ENCODE measurements at places on chromosomes 16 and 17.

GRCh38 chr16:57007050-57007449 is 17.7 kb downstream of the NLRC5 start:
- DNase-seq: no peak

GRCh38 chr16:2979669-2980226 is 498 bp downstream of the PKMYT1 start:
- no peak for DNase-seq

DNA sequence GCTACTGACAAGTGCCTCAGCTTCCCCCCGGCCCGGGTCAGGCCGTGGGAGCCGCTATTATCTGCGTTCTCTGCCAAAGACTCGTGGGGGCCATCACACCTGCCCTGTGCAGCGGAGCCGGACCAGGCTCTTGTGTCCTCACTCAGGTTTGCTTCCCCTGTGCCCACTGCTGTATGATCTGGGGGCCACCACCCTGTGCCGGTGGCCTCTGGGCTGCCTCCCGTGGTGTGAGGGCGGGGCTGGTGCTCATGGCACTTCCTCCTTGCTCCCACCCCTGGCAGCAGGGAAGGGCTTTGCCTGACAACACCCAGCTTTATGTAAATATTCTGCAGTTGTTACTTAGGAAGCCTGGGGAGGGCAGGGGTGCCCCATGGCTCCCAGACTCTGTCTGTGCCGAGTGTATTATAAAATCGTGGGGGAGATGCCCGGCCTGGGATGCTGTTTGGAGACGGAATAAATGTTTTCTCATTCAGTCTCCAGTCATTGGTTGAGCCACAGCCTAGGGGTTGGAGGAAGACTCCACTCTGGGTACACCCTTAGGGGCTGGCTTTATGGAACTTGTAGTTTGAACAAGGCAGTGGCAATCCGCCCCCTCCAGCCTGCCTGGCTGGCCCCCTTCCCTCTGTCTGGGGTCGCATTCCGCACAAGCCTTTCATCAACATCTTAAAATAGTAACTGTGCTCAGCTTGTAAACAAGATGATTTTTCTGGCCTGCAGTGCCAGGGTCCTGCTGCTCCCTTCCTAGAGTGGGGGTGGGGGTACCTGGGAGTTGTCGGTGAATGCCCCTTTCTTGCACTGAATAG is 4.1 kb downstream of the SYNGR2 start:
- DNase-seq: no peak

- no peak for DNase-seq
Observed at GRCh38 chr16:75502916-75503605, 7.8 kb upstream of the CHST6 start.

- no peak for DNase-seq
Observed at GRCh38 chr17:30389756-30390300, 11.1 kb downstream of the CPD start.

GRCh38 chr17:1126250-1126797 is 53.5 kb downstream of the ABR start:
- no peak for DNase-seq

GRCh38 chr17:69651921-69652320 is 237.4 kb downstream of the MAP2K6 start:
- DNase-seq: no peak

DNA sequence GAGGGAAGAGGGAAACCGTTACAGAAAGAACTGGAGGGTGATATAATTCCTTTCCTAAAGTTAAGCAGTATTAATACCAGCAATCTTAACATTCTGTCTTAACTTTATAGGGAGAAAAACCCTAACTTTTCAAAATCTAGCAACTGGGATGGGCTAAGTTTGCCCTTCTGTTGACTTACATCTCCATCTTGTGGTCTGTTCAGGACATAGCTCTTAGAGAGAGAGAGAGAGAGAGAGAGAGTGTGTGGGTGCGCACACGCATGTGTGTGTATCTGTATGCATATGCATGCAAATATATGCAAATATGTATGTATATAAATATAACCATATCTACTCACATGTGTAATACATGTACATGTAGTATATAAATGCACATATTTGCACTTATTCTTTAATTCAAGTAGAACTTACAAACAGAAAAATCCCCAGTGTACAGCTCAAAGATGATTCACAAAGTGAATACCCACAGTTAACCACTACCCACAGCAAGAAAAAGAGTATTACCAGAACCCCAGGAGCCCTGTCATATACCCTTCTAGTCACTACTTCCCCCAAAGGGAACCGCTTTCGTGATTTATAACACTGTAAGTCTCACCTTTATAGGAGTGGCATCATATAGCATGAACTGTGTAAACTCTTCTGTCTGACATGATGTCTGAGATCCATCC is 46.5 kb downstream of the STX8 start:
- no peak for DNase-seq

DNA sequence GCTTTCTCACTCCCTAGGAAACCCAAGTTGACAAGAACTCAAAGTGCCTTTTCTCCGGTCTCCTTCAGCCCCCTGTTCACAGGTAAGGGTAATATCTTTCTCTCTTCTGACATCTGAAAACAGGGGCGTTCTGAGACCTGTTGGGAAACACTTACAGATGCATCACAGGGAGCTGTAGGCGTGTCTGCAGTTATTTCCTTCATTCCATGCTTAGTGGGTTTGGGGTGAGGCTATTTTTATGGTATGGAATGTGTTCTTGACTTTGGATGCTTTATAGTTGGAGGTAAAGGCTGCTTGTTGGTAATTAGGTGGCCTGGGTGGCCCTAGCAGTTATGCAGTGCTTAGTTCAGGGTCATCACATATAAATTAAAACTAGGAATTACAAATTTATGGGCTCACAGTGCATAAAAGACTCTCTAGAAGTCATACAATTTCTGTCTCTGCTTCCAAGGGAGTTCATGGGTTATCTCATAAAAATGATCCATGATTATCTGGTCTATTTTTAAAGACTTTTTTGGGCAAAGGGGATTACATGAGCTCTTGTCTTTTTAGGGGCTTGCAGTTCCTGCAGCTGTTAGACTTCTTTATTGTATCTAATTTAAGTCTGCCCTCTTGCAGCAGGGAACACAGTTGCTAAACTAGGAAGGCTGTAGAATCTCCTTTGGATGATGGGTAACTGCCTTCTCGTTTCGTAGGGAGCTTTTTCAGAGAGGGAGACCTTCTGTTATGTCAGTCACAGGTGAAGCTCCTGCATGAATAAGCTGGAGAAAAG is 10.2 kb downstream of the SOCS7 start:
- DNase-seq: no peak

DNA sequence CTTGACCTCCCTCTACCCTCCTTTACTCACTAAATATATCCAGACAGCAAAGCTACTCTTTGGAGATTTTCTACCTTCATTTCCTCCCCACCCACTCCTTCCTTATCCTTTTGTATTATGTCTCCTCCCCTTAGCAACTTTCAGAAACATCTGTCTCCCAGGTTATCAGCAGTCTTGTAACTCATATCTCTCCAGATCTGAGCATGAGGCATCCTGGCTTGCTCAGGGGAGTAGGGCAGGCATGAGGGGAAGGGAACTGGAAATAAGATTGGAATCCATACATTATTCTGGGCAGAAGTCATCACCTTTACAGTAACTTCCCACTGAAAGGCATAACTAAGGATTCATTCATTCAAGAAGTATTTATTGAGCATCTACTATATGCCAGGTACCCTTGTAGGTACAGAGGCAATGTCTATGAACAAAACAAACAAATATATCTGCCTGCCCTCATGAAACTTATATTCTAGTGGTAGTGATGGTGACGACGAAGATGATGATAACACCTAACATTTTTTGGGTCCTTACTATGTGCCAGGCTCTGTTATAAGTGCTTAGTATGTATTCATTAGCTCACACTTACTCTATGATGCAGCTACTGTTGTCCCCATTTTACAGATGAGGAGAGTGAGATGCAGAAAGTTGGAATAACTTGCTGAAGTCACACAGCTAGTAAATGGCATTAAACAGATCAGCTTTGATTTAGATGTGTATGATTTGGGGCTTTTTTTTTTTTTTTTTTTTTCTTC is 123.9 kb upstream of the CACNG3 start:
- no peak for DNase-seq

- DNase-seq: no peak
Observed at GRCh38 chr17:65583921-65584603, 22.6 kb upstream of the AXIN2 start.

- no peak for DNase-seq
Observed at GRCh38 chr17:17075125-17075781, 33.0 kb downstream of the MPRIP start.

DNA sequence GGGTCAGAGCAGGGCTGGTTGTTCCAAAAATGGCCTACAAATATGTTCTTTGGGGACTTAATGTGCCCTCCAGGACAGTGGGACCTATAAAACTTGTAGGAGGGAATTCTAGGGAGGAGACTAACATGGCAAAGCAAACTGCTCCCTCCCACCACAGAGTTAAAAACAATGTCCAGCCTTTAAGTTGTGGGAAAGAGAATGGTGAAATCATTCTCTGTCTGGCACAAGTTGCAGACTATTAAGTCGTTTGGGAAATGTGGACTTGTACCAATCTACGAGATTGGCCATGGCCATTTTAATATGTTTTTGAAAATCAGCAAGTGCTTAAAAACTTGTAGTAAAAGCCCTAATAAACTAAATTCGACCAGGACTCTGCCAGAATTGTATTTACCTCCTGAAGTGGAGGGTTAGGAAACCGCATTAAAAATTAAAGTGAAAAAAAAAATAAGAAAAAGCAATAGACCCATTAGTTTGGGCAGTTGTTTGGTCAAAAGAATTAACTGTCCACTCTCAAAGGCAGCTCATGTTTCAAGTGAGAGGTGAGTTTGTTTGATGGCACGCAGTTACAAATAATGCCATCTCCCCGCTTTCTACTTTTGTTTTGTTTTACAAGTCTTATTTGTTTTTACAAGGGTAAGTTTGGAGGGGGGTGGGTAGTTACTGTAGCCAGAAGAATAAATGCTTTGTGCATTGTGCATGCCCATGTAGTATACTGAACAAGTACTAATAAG is 32.4 kb downstream of the ANKFN1 start:
- no peak for DNase-seq

DNA sequence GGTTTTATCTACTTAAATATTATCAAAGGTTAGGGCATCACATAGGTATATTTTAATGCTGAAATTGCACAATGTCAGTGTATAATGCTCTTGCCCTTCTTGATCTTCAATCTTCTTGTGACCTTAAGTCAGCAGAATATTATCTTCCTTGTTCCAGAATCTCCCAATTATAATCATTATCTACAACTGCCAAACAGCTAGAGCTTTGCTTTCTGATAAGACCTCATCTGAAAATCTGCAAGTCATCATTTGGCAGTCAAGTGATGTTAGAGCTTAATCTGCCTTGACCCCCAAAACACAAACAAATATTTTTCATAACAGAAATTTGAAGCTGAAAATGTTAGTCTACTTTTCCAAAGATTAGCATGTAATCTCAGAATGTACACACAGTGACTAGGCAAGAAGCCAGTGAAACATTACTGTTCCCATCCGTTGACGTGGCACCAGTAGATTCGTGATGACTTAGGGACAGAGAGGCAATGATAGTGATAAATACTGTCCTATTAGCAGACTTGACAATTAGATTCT is 19.8 kb downstream of the REXO5 start:
- no peak for DNase-seq
